ENCODE measurements at places on chromosomes 3 and 15.

DNA sequence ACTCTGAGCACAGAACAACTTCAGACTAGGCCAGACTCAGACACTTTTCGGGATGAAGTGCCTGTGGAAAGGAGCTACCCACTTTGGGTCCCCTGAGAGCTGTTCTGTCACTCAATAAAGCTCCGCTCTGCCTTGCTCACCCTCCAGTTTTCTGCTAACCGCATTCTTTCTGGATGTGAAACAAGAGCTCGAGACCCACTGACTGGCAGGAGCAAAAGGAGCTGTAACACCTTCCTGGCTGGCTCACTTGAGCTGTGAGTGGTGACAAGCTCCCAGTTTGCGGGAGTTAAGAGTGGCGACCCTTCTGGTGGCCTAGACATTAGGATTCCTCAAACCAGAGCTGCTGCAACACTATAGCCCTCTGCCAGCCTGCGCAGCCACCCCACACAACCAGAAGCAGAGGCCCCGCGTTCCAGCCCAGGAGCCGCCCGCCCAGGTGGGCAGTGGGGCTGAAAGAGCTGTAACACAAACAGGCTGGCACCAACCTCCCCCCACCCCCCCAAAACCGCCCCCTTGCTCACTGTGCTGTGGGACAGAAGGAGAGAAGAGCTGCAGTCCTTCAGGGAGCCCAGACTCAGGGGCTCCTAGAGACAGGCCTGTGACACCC, 1178.1 kb upstream of the GBE1 start:
- DNase-seq = no peak

- DNase-seq = no peak
Observed at GRCh38 chr15:36932070-36932469, 168.3 kb downstream of the MEIS2 start.

- DNase-seq = no peak
Observed at GRCh38 chr15:25905140-25905539, 42.0 kb upstream of the ATP10A start.

GRCh38 chr15:95669146-95669922, 661.2 kb upstream of the NR2F2 start:
- DNase-seq = peak; percentile 19

GRCh38 chr15:74799856-74800558, 12.6 kb upstream of the LMAN1L start:
- peak; percentile 83 for DNase-seq

- DNase-seq = peak; percentile 66
Observed at GRCh38 chr3:138329127-138329983, at the start of gene NME9. NME9 (minus strand) TSS chr3:138329851; CDS start chr3:138329335, 516 bp downstream.

DNA sequence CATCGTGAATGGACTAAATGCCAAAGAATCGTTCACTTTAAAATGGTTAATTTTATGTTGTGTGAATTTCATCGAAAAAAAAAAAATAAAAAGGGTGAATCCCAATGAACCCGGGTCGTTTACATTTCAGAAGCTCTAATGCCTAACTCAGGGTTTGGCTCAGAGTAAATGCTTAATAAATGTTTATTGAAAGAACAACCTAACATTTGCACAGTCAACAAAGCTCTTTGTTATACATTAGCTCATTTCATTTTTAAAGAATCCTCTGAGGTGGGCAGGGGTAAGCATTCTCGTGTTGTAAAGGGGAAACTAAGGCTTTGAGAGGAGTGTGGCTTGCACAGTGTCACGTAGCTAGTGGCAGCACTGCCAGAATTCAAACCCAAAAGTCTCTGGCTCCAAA, 109.5 kb downstream of the RPLP1 start:
- no peak for DNase-seq

DNA sequence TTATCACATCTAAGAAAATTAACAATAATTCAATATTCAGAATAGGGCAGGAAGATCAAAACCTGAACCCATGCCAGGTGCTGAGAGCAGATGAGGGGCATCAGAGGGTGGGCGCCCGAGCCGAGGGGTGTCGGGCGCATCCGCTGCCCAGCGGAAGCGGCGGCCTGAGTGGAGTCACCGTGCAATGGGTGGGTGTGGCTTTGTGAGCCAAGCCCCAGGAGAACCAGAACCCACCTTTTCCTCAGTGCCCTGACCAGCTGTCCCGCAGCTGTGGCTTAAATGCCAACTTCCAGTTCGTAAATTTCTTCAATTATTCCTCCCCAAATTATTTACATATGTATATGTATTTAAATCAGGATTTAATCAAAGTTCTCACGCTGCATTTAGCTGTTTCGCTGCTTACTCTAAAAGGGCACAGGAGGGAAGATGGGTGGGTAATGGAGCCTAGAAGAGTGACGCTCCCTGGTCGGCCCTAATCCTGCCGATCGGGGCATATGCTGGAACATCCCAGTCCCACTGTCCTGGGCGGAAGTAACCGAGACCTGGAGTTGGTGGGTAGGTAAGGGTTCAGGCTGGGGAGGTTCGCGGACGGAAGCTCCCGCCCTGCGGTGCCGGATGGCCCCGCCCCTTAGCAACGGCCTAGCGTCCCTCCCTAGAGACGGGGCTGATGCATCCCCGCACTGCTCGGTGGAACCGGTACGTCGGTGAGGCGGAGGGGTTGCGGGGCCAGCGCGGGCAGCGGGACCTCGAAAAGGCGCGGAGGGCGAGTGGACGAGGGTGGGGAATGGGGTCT, 1.3 kb downstream of the DNAH1 start:
- DNase-seq = no peak

Data from T47D (cell line).